M059J (cell line): ENCODE measurements at places on chromosomes 1 and 21. TPM values are rescaled to one million over a fixed set of nuclear protein-coding genes. Genes with fewer than 3 reads are reported as not detected.
A peak's percentile ranks its signal among the peaks of the same experiment; 100 is the strongest.

Gene CYP4Z1
- total RNA-seq, result not detected in 2 replicates

- no peak for DNase-seq
These were observed 30.8 kb upstream of the ADARB1 start for GRCh38 chr21:45043541-45044020.

- peak; percentile 24 for DNase-seq
These were observed 106.5 kb downstream of the SLC16A1 start for GRCh38 chr1:112849425-112850033.

DNA sequence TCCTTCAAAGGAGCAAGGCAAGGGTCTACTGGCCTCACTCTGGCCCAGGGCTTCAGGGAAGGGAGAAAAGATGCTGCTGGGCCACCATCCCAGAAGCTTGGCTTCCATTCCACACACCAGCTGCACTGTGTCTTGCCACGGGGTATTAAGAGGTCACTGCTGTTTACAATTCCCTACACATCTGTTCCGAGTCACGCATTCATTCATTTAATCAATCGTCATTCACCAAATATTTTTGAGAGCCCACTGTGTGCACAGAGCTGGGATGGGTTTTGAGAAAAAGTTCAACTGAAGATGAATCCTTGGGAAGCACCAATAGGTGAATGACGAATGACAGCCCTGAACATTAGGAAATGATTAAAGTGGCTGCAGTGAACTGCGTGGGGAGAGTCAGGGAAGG lies 101.7 kb downstream of the NAV1 start:
- no peak for DNase-seq

- DNase-seq, result no peak
These were observed 51.9 kb downstream of the PHC2 start for GRCh38 chr1:33378976-33379375.
